ENCODE measurements at places on chromosomes 1 and 21.

DNA sequence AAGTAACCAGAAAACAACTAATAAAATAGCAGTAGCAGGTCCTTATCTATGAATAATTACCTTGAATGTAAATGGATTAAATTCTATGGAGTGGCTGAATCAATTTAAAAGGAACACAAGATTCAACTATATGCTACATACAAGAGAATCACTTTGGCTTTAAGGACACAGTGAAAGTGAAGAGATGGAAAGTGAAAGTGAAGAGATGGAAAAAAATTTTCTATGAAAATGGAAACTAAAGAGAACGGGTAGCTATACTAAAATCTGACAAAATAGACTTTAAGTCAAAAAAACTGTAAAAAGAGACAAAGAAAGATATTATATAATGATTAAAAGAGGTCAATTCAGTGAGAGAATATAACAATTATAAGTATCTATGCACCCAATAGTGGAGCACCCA, 54.7 kb downstream of the C1orf185 start:
- no peak for DNase-seq

- no peak for DNase-seq
Observed at GRCh38 chr1:32848354-32849063, 22.2 kb downstream of the FNDC5 start.

GRCh38 chr1:206674745-206675175, 9.9 kb upstream of the MAPKAPK2 start:
- peak; percentile 99 for DNase-seq

DNA sequence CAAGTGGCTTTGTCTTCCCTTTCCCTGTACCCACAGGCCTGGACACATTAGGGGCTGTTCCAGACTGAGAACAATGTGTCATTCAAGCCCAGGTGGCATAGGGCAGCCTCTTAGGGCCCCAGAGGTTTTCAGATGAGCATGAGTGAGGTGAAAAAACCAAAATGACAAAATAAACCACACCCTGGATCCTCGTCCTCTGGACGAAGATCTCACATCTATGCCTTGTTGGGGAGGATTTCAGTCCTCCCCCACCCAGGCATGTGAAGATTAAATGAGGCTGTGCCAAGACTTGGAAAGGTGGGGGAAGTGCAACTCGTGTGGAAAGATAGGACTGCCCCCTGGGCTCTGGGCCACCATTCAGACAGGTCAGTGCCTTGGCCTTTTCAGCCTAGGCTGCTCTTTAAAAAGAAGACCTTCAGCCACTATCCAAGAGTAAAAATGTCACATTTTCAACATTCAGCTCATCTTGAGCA, 32.8 kb upstream of the IL19 start:
- no peak for DNase-seq

DNA sequence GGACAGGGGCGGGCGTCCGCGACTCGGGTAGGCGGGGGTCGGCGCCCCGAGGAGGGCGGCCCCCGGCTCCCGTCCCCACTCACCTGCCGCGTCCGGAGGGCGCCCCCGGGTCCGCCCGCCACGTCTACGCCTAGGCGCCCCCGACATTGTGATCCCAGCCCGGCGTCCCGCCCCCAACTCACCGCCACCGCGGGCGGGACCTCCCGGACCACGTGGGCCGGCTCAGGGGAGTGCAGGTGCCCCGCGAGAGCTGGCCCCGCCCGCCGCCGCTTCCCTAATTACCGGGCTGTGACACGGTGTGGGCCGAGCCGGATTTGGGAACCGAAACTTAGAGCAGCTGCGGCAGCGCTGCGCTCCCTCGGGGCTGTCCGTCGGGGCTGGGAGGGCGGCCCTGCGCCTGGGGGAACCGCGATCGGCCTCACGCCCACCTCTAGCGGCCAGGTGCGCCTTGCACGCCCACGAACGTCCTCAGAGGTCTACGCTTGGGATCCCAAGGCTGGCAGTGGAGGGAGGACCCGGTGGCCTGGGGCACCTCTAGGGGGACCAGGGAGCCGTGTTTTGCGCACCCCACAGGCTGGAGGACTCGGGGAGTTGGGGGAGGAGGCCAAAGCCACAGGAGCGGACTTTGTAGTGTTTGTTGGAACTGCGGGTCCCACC, 521 bp upstream of the NADK start:
- no peak for DNase-seq

- peak; percentile 89 for DNase-seq
Observed at GRCh38 chr1:94983171-94983739, 56.3 kb upstream of the CNN3 start.

- no peak for DNase-seq
Observed at GRCh38 chr1:179816196-179816960, 61.2 kb downstream of the TOR1AIP2 start.

GRCh38 chr1:114690148-114690547, 5.2 kb downstream of the AMPD1 start:
- no peak for DNase-seq

DNA sequence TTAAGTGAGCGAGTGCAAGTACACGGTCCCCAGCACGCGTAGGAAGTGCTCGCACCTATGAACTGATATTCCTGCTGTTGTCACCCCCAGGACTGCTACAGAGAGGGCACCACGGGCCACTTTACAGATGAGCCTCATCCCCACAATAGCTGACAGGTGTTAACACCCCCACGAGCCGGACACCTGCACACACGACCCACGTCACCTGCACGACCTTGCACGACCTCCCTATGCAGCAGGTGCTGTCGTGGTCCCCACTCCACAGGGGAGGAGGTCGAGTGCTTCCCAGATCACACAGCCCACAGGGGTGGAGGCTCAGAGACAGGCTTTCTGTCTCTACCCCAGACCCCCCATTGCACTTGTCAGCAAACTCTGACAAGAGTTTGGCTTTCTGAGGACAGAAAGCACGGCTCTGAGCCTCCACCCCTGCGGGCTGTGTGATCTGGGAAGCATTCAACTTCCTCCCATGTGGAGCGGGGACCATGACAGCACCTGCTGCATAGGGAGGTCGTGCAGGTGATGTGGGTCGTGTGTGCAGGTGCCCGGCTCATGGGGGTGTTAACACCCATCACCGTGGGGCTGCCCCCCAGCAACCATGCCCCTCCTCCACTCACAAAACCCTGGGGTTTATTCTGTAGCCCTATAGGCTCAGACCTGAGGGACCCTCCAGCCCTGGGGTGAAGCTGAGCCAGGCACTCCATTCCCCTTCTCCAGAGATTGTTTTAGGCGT, 80.8 kb downstream of the MATN1 start:
- DNase-seq = no peak

- no peak for DNase-seq
Observed at GRCh38 chr1:54989473-54989872, 9.0 kb downstream of the TMEM61 start.

GRCh38 chr1:117661027-117661426, 55.2 kb downstream of the TENT5C start:
- no peak for DNase-seq

GRCh38 chr1:238639861-238640260, 746.5 kb upstream of the CHRM3 start:
- DNase-seq = no peak

GRCh38 chr21:26837539-26837938, 7.7 kb downstream of the ADAMTS1 start:
- no peak for DNase-seq

GRCh38 chr21:23162198-23162946, 2164.2 kb downstream of the NCAM2 start:
- peak; percentile 1 for DNase-seq

DNA sequence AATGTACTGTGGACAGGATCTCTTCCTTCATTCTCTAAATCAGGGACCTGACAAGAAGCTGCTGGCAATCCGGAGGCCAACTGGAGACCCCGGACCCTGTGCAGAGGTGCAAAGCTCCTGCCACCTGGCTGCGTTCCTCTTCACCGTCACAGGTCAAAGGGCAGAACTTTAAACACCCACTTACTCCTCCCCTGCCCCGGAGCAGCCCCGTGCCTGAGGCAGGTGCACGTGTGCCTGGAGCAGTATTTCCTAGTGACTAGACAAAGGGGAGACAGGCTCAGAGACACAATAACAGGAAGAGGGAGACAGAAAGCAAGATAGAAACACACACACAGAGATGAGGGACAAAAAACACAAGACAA, 6.6 kb upstream of the PIGC start:
- no peak for DNase-seq

GRCh38 chr1:218845589-218845988, 328.1 kb upstream of the LYPLAL1 start:
- DNase-seq = no peak

- no peak for DNase-seq
Observed at GRCh38 chr21:44296916-44297315, 2.9 kb upstream of the PFKL start.

- DNase-seq = peak; percentile 46
Observed at GRCh38 chr1:77489910-77490309, 192.5 kb downstream of the ZZZ3 start.

DNA sequence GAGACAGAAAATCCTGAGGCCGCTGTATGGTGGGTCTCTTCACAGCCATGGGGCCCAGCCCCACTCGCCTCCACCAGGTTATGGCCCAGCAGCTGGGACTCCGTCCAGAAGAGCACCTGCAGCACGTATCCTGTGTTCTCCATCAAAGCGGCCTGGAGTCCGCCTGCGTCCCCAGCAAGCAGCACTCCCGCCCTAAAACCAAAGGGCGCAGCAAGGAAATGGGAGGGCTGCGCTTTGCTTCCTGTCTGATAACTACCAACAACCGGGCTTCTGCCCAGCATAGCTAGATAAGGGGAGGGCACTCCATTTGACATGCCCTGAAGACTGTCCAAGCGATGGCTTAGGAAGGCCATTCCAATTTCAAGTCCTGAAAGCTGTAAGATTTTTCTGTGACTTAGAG, 119.9 kb downstream of the KCNJ15 start:
- no peak for DNase-seq

GRCh38 chr1:10283318-10283984, 73.1 kb downstream of the KIF1B start:
- no peak for DNase-seq

GRCh38 chr1:70504176-70504820, 93.2 kb downstream of the CTH start:
- DNase-seq = peak; percentile 65

DNA sequence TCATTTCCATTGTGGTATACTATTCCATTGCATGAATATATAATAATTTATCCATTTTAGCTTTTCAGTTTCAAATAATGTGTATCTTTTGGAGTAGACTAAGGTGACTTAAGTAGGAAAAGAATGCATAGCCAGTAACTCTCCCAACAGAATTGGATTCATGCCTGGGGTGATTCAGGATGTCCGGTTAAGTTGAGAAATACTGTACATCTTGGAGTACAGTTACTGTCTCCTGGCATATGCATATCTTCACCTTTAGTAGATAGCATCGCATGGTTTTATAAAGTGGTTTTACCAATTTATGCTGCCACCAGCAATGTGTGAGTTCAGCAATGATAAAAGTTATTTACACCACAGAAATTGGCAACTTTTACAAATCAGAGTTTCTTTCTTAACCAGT, 18.6 kb upstream of the SLC6A9 start:
- DNase-seq = peak; percentile 92

GRCh38 chr1:159548126-159548525, 12.3 kb upstream of the OR10J5 start:
- no peak for DNase-seq

DNA sequence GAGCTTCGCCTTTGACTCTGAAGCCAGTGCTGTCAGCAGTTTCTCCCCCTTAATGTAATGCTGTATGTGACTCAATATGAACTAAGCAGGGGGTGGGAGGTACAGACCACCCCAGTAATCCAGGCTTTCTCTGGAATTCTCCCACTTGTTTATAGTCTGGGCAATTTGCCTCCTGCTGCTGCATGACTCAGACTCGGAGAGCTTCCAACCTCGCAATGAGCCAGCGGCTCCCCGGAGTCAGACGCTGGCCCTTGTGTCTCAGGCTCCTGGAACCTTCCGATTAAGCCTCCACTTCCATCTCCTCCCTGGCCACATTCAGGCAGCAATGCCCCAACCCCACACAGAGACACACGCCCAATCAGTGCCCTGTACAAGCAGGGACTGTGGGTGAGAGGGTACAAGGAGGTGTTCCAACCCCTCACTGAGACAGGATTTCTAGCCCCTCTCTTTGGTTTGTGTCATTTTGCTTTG, 471.7 kb upstream of the VAMP3 start:
- peak; percentile 99 for DNase-seq

DNA sequence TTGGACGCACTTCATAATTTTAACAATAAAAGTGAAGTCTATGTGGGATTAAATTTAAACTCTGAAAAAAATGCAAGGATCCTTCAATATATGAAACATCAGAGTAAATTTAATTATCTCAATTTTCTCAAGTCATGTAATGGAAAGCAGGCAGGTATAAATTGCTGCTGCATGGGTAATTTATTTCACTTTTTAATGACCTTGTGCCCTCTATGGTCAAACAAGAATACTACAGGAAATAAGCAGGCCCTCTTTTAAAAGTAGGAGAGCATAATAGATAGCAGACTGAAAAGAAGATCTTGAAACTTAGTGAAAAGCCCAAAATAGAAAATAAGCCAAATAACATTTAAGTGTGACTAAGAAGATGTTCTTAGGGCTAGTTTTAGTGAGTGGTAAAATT, 22.9 kb downstream of the BCAS2 start:
- DNase-seq = peak; percentile 10

- no peak for DNase-seq
Observed at GRCh38 chr21:27152996-27153395, 186.1 kb upstream of the ADAMTS5 start.

GRCh38 chr1:116553386-116554115, 17.3 kb downstream of the CD58 start:
- no peak for DNase-seq

- DNase-seq = peak; percentile 17
Observed at GRCh38 chr21:41280115-41280919, 36.3 kb upstream of the FAM3B start.

GRCh38 chr1:203229471-203230135, at the start of gene CHIT1:
Gene CHIT1 (minus strand): TSS chr1:203229673. CDS start chr1:203229636, 37 bp downstream.
- no peak for DNase-seq

- DNase-seq = no peak
Observed at GRCh38 chr1:107175102-107175909, 34.5 kb downstream of the NTNG1 start.
